ENCODE measurements at places on chromosomes 5 and 9. TPM values are rescaled to one million over a fixed set of nuclear protein-coding genes. Genes with fewer than 3 reads are reported as not detected.

Gene ZBTB34
- polyA plus RNA-seq, result 2.1 TPM

Gene OTP
- polyA plus RNA-seq, result not detected

Gene ENHO
- polyA plus RNA-seq, result not detected

Gene GPR151
- polyA plus RNA-seq, result not detected

Gene NDUFS6
- polyA plus RNA-seq, result 46.6 TPM

Gene SLC34A1
- not detected for polyA plus RNA-seq

Gene PCDHA2
- not detected for polyA plus RNA-seq

Gene PCDHGA8
- 0.13 TPM for polyA plus RNA-seq

Gene PDE6A
- polyA plus RNA-seq, result 0.13 TPM

Gene ARID3C
- not detected for polyA plus RNA-seq

Gene ARL10
- polyA plus RNA-seq, result 1.1 TPM

Gene DIRAS2
- not detected for polyA plus RNA-seq

Gene NPDC1
- 26.5 TPM for polyA plus RNA-seq

Gene PITX1
- polyA plus RNA-seq, result 2.3 TPM

Gene STPG3
- not detected for polyA plus RNA-seq

Gene TBC1D2
- 7.0 TPM for polyA plus RNA-seq

Gene ANKDD1B
- polyA plus RNA-seq, result not detected

Gene SLC6A3
- polyA plus RNA-seq, result 0.56 TPM

Gene SMIM15
- 21.8 TPM for polyA plus RNA-seq

Gene LCN12
- polyA plus RNA-seq, result 3.3 TPM

Gene FREM1
- 6.9 TPM for polyA plus RNA-seq

Gene DENND4C
- 21.9 TPM for polyA plus RNA-seq

Gene OR1J2
- not detected for polyA plus RNA-seq

Gene ECSCR
- 11.6 TPM for polyA plus RNA-seq

Gene IL9
- not detected for polyA plus RNA-seq

Gene PCDHGC3
- polyA plus RNA-seq, result 23.9 TPM

Gene OGN
- 235 TPM for polyA plus RNA-seq

Gene GTF3C4
- polyA plus RNA-seq, result 2.5 TPM

Gene ANKRD18A
- polyA plus RNA-seq, result not detected
